ENCODE measurements at places on chromosomes 3 and 15.

DNA sequence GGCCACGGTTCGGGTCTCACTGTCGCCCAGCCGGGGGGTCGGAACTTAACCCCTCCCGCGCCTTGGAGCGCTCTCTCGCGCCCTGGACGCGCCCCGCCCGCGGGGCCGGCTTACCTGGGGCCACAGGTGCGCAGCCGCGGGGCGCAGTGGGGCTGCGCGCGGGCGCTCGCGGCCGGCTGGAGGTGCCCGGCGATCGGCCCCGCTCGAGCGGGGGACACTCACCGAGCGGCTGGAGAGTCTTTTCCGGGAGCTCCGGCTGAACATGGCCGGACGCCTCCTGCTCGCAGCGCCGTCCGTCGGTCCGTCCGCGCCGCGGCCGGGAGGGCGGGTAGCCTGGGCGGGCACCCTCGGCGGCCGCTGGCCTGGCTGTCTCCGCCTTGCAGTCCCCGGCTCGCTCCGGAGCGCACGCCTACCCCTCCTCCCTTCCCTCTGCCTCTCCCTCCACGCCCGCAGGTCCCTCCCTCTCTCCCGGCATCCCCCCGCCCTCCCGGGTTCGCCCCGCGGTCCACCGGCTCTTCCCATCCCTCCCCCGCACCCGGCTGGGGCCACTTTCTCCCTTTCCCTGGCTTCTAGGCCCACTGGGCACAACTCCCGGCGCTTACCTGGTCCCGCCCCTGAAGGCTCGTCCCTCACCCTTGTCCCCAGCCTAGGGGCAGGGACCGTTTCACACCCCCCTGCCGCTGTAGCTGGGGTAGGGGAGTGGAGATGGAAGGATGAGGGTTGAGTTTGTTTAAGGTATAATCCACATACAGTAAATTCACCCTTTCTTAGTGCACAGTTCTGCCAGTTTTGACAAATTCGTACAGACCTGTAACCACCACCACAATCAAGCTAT, 220.1 kb upstream of the PRICKLE2 start:
- DNase-seq, result no peak

DNA sequence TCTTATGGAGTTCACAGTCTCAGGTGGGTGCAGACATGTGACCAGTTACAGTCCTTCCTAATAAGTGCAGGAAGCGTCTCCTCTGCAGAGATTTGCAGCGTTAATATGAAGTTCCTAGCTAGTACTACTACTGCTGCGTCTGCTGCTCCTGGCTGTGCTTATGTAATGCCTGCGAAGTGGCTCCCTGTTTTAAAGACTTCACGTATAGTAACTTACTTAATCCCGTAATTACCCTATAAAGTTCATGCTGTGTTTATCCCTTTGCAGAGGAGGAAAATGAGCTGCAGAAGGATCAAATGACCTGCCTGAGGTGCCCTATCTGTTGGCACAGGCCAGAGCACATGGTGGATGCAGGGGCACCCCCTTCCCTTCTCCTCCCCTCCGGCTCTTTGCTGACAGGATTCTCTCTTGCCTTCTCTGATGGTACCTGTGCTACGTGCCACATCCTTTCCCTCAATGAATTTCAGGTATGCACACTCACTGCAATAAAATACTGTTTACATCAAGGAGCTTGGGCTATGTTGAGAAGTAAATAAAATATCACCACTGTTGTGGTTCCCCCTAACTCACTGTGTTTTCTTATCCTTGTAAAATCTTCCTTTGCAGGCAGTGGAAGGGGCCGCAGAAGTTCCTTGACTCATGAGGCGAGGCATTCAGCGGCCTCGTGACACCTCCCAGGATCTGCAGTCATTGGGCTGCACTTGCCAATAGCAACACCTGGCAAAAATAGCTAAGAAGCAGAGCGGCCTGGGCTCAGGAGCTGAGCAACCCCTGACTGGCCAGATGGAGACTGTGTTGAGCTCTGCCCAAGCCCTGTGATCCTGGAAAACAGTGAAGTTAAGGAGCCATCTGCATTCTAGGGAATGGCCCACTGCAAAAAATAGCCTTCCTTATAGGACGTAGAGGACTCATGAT, 188.9 kb upstream of the ATP10A start:
- no peak for DNase-seq

- DNase-seq, result no peak
Measured at GRCh38 chr15:67945951-67946700, 106.3 kb upstream of the RNU6-1 start.

DNA sequence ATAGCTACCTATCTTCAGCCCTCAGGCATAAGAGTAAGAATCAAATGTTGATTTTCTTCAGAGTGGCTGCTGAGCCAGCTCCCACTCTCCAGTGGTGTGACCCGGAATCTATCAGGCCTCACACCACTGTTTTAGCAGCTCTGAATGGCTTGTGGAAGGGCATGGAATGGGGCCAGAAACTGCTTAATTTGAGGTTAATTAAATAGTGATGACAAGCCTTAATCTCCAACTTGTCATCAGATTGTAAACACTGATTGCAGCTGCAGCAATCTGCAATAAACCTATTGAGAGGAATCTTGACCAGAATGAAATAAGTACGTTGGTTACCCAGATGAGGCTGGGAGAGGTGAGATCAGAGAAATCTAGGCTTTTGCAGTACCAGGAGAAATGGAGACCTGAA, 317.4 kb downstream of the FHIT start:
- DNase-seq, result no peak

- no peak for DNase-seq
Measured at GRCh38 chr3:37475435-37475834, 301.1 kb upstream of the LRRFIP2 start.

DNA sequence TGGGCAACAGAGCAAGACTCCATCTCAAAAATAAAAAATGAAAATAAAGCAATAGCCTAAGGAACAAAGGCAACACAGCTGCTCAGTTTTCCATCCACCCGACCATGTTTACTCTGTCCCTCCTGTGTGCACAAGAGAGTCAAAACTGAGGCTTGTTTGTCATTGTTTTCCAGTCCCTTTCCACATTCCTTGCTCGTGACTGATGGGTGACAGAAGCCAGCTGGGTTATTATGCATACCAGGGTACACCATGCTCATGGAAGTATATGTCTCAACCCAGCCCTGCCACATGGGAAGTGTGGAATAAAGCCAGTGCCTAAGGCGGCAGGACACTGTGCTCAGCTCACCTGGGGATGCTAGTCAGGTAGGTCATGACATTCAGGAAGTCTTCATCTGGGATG, 49.5 kb downstream of the MCF2L2 start:
- DNase-seq, result no peak

GRCh38 chr15:84947947-84948830, 33.5 kb upstream of the PDE8A start:
- no peak for DNase-seq

- no peak for DNase-seq
Measured at GRCh38 chr3:166785876-166786275, 594.2 kb downstream of the ZBBX start.

DNA sequence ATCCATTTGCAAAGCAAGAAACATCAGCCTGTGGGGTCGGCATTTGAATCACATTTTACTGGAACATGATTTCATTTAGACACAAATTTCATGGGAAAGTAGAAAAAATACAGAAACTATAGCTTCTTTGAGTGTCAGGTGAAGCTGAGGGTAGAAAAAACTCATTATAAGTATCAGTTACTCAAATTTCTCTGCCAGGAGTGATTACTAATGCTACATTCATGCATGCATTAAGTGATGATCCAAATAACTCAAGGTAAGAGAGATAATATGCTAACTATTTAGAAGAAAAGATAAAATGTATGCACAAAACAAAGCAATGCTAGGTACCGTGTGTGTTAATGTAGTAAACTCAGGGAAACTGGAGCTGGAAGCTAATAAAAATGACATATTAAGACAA, 406.0 kb downstream of the GAP43 start:
- no peak for DNase-seq

DNA sequence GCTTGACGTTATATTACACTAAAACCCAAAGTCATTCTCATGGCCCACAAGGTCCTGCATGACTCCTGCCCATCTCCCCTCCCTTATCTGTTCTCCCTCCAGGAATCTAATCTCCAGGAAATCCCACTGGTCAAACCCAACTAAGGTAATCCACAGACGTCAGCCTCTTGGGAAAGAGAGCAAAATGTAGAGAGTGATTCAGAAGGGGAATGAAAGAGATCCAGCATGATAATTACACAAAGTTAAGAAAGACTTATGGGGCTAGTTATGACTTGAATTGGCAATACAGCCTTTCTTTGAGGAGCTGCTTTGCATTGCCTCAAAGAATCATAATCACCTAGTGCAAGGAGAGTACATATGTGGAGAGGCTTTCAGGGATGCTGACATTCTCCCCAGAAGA, 137.8 kb upstream of the MYRIP start:
- no peak for DNase-seq

DNA sequence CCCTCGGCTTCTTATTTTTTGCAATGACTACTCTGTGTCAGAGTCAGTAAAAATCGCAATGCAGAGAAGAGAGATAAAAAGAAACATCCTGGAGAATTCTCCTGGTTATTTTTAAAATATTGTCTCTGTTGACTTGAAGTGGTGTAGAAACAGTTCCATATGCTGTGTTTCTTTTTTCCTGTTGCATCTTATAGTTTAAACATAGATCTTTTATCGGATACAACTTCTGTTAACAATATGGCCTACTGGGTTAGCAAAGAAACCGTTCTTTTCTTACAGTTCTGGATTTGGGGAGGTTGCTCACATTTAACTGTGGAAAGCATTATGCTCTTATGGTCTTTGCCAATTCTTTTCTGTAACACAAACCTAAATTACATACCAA, 769.1 kb upstream of the CFAP20DC start:
- DNase-seq, result no peak

GRCh38 chr15:70473581-70474370, 289.6 kb downstream of the UACA start:
- DNase-seq, result no peak

DNA sequence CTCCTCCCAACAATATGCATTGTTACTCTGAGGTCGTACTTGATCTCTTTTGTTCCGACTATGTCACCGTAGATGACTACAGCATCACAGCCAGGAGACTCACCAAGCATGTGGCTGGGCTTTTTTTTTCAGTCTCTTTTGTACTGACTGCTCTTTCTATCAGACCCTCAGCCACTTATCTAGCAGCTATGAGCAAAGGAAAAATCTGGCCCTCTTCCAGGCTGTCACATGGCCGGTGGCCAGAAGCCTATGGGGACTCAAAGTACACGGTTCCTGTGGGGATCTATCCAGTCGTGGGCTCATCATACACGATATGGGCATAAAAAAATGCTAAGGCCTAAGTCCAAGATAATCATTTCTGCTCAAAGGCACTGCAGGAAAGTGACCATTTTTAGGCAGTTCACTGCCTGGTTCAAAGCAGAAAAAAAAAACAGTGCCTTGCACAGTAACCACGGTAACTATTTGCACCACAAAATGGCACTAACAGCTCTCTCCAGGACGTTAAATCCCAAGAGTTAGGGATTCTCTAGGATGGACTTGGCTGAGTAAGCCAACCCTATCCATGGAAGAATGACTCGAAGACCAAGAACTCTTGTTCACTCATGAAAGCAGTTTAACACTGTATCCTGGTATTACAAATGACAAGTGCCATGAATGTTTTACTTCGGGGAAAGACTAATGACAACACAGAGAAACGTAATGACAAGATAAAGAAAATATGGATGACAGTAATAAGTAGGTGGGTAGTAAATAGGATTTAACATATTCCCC, 50.3 kb downstream of the SHQ1 start:
- no peak for DNase-seq

DNA sequence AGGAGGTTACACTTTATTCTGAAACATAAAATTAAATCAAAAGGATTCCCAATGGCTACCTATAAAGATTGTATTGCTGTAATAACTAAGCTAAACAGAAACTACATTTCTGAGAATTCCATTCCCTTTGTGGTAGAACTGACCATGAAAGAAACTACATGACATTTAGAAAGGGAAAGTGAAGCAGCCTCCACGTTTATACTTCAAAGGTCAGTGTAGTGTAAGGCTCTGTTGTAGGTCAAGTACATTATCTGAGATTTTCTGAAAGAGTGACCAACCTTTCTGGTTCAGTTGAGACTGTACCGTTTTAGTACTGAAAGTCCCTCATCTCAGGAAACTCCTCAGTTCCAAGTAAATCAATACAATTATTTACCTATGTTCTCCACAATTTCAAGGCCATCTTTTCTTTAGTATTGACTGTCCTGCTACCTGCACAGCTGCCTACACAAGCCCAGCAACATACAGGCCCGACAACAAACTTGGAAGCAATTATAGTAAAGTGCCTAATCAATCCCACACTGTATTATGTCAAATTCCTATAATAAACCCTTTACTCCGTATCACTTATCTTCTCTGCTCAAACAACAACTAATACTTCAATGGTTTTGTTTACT, 343.0 kb downstream of the PLOD2 start:
- no peak for DNase-seq

GRCh38 chr3:161310649-161311423, 60.5 kb downstream of the SPTSSB start:
- DNase-seq, result peak; percentile 56

DNA sequence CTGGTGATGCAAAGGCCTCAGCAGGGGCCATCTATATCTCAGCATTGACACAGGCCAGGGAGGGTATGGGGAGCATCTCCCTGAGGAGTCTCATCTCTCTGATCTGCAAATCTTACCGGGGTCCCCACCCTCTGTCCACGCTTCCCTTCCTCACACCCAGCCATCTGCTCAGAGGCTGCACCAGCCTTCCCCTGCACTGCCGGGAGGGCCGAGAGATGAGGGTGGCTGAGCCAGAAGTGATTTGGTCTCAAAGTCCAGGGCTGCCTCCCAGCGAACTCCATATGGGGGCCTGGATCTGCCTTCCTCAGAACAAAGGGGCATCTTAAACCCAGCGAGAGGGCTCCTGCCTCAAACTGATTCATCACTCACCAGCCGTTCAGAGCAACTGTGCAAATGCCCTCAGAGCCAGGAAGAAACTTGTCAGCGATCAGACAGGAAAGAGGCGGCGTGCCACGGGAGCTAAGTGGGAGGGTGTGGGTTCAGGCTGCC, 4.6 kb downstream of the IGDCC3 start:
- no peak for DNase-seq

GRCh38 chr15:65028338-65028737, 1.1 kb downstream of the MTFMT start:
- DNase-seq, result peak; percentile 32

GRCh38 chr3:183823963-183824362, 1.4 kb downstream of the MAP6D1 start:
- no peak for DNase-seq

- DNase-seq, result no peak
Measured at GRCh38 chr3:109278141-109278540, 38.2 kb downstream of the DPPA2 start.

DNA sequence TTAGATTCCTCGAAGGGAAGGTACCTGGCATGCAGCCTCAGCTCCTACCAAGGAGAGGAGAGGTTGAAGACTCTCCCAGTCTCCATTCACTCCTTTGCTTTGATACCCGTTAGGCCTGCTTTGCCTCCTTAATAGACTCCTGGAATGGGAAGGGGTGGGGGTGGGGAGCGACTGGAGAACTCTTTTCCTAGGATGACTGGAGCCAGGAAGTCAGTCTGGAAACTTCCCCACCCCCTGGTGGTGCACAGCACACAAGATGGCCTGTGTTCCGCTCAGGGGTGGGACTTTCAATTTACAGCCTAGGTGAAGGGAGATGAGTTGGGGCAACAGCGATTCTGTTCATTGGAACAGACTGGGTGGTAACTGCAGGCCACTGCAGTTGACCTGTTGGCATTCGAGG, 21.4 kb upstream of the CELF6 start:
- no peak for DNase-seq

GRCh38 chr3:11808231-11808630, 38.5 kb downstream of the TAMM41 start:
- no peak for DNase-seq
